ENCODE measurements at places on chromosomes 13 and 19.

DNA sequence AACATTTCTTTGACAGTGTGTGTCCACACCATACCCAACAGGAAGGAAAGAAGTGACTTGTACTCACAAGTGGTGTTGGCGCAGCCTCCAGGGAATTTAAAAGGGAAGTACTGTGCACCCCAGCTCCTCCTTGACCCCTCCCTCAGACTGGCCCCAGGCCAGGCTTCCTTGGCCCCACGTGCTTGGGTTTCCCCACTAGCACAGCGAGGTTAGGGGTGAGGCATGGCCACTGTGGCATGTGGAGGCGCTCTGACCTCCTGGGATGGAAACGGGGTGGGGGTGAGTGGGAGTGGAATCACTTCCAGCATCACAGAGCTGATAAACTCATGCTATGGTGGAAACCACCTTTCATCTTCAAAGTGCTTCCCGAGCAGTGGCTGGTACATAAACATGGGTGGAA is 168.6 kb downstream of the ZNF536 start:
- DNase-seq, result no peak

GRCh38 chr13:36046672-36047071 is 84.5 kb downstream of the DCLK1 start:
- no peak for DNase-seq

DNA sequence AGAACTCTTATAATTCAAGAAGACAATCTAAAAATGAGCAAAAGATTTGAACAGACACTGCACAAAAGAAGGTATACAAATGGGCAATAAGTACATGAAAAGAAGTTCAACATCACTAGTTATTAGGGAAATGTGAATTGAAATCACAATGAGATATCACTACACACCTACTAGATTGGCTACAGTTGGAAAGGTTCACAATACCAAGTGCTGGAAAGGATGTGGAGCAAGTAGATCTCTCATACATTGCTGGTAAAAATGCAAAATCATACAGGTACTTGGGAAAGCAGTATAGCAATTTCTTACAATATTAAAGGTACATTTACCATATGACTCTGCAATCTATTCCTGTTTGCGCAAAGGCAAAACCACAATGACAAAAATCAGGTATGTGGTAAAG is 145.7 kb downstream of the LHFPL6 start:
- no peak for DNase-seq

GRCh38 chr19:7733376-7733775 is 1.5 kb upstream of the CLEC4G start:
- no peak for DNase-seq

DNA sequence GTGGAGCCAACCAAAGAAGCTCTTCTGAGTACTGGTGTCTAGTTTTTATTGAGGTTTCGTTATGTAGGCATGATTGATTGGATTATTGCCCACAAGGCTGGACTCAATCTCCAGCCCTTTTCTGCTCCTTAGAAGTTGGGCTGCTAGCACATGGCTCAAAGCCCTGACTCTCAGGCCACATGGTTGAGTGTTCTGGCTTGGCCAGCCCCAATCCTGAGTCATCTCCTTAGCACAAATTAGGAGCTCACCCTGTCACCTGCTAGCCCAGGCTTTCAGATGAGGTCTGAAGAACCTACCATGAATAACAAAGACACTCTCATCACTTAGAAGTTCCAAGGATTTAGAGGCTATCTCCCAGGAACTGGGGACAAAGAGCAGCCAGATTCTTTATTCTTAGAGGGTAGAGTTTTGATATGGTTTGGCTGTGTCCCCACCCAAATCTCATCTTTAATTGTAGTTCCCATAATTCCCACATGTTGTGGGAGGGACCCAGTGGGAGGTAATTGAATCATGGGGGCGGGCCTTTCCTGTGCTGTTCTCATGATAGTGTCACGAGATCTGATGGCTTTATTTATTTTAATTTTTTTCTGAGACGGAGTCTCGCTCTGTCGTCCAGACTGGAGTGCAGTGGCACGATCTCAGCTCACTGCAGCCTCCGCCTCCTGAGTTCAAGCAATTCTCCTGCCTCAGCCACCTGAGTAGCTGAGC is 11.3 kb downstream of the DPY19L3 start:
- no peak for DNase-seq

Data from activated CD8-positive, alpha-beta memory T cell treated with anti-CD3 and anti-CD28 coated beads for 24 hours (primary cell).